AG04450 (cell line): ENCODE measurements at places on chromosomes 6 and 20.
A peak's percentile ranks its signal among the peaks of the same experiment; 100 is the strongest.

DNA sequence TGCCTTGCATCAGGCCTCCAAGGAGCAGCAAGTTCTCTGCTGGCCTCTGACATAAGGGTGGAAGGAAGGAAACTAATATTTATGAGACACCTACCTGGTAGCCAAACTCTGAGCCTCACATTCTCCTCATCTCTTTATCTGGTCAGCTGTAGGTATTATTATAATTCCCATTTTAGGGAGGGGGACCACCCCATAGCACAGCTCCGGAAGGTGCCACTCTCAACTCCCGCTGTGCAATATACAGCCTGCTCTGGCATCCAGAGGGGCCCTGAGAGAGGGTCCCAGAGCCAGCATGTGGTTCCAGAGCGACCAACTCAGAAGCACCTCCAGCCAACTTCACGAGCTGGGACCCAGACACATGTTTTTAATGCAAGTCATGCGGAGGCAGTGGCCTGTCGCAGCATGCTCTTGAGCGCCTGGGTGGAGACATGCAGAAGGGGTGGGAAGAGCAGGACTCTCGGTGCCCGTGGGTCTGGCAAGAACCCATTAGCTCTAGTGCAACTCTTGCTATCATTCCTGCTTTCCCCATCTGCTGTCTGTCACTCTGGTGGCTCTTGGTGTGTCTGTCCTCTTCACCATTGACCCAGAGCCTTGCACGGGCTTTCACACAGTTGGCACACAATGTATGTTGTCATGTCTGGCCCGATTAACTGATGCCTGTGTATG lies 15.0 kb upstream of the MYMX start:
- no peak for DNase-seq

- peak; percentile 39 for DNase-seq
These were observed 7.3 kb upstream of the ULBP2 start for GRCh38 chr6:149934249-149935156.

DNA sequence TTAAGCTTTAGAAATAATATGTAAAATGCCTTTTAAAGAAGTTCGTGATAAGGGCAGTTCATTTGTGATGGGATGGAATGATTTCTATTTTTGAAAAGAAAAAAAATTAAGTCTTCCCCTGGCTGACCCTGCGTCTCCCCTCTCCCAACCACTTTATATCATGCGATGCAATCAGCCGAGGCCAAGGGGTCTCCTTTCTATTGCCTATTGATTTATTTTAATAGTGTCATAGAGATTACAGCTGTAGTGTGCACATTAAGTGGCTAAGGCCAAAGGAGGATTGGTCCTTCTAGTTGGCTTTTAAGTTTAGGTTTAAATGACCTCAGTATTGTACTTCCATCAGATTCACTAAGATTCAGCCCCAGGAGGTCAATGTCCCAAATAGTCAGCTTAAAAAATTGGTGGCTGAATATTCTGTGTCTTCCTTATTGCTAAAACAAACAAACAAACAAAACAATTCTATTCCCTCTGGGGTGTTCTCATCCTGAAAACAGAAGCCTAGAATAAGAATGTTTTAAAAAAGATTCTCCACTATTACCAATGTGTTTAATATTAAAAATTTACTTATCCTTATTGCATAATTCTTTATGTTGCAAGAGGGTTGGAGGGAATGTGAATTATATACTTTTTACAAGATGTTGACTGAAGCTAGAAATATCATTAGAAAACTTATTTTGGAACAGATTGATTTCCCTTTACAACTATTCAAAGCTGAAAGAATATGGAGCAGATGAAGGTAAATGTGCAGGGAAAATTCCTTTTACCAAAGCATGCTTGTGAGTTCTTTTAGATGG lies 359.1 kb downstream of the SAMD5 start:
- DNase-seq = no peak

DNA sequence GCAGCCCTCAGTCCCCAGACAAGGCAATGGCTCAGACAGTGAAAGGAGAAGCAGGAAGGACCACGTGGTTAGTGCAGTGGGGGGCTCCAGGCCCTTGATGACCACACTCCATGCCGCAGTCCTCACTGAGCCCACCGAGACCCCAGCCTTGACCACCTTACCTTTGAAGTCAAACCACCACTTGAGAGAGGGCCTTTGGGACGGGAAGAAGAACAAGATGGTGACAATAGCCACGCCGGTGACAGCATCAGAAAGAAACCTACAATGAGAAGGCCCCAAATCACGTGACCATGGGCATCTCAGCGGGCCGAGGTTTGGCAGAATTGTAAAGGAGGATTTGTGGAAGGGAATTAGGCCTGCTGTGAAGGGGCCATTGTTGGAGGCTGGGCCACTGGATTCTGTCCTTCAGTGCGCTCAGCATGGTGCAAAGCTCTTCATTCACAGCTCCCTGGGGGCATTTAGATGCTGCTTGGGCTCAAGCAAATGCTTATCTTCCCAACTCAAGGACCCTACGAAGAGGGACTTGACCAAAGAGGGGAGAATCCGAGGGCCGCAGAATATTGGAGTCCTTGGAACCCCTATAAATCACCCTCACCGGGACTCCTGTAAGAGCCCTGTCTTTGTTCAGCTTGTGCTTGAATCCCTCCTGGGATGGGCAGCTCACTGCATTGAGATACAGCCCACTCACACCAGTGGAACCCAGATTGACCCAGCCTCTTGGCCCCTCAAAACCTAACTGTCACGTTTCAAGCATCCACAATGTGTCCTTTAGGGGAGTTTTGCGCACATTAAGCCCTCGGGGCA lies 33.2 kb upstream of the OCSTAMP start:
- DNase-seq = no peak

DNA sequence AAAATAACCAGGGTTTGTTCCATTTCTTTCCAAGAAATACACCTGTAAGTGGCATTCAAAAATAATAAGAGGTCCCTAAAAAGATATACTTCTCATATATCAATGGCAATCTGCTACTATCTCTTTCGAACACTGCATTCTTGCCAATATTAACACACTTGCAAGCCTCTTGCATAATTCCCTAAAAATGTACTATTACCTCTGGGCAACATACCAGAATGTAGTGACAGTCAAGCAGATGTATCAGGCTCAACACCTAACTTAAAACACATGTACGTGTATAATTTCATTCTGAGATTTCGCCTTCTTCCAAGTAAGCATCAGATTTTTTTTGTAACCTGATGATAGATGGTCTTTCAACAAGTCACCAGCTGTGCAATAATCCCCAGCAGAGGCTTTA lies 3.4 kb downstream of the CBLN4 start:
- no peak for DNase-seq

GRCh38 chr6:63643862-63644261 lies 8.3 kb downstream of the PHF3 start:
- DNase-seq = no peak

- DNase-seq = no peak
These were observed 139.3 kb upstream of the FOXA2 start for GRCh38 chr20:22723659-22724058.

DNA sequence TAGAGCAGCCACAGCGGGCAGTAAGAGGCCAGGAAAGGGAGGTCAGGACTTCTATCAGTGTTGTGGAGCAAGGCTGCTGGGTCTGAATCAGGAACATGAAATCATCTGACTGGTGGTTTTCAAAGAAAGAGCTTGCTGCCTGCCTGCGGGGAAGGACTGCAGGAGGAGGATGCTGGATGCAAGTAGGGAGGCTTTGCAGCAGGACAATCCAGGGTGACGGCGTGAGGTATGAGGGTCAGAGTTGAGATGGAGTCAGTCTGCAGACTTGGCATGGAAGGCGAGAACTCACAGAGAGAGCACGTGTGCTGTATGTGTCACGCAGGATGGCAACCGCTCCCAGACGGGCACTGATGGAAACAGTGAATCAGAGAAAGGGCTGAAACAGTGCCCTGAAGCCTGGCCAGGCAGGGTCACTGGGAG lies 59.2 kb upstream of the CD93 start:
- no peak for DNase-seq

- DNase-seq = no peak
These were observed 10.6 kb downstream of the PFDN4 start for GRCh38 chr20:54218470-54218869.

DNA sequence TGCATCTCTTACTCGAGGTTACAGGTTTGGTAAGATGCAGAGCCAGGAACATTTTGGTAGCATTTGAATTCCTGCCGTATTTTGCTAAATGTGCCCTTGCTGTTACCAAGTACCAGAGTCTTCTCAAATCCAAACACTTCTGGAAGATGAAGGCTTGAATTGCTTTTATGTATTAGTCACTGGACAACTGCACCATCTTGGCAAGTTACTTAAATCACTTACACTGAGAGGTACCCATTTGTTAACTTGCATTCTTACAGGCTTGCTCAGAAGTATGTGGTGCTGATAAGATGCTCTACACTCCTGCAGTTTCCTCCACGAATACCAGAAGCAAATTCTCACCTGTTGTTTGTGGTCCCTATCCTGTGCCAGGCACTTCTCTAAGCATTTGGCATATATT lies 12.7 kb downstream of the IL22RA2 start:
- no peak for DNase-seq

DNA sequence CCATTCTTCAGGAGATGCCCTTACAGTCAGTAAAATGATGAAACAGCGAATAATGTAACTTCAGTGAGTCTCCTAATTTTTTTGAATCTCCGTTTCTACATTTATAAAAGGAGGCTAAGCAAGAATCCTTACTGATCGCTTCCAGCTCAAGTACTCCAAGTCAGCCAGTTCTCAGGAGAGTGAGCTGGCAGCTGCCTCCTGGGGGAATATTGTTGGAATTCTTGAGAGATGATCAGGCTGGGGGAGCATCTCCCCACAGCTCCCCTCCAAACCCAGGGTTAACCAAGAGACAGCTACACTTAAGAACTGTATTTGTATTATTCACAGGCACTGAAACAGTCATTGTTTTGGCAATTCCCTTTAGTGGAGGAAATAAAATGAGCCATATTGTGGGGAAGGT lies 89.1 kb upstream of the PCSK2 start:
- no peak for DNase-seq

GRCh38 chr20:58377017-58377416 lies 12.0 kb upstream of the VAPB start:
- DNase-seq = no peak

GRCh38 chr20:16262594-16262993 lies 310.7 kb downstream of the KIF16B start:
- DNase-seq = no peak

DNA sequence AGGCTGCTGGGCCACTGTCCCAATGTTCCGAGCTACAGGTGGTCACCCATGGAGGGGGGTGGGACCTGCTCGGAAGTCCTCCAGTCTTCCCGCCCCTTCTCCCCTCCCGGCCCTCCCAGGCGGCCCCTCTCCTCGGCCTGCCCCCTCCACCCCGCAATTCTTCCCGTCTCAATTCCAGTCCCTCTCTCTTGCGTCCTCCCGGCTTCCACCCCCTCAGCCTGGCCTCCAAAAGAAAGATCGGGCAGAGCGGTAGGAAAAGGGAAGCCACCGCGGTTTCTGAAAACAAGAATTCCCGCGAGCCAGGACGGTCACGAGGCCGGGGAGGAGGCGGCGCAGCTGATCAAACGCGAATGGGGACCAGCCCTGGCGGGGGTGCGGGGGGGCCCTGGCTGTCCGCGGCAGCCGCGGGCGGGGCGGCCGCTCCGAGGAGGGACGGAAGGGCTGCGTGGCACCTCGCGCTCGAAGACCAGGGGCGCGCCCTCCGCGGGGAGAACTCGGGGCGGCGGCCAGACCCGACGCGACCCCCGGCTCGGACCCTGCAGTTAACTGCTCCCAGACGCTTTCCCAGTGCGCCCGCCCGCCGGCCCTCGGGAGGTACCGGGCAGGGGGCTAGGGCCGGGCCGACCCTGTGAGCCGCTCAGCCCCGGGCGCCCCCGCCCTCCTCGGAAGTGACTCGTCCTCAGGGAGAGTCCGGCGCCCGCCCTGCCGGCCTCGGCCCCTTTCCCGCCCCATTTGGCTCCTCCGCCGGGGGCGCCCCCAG lies 1.0 kb downstream of the PXDC1 start:
- no peak for DNase-seq

- peak; percentile 36 for DNase-seq
These were observed 113.5 kb downstream of the JARID2 start for GRCh38 chr6:15359335-15359862.

DNA sequence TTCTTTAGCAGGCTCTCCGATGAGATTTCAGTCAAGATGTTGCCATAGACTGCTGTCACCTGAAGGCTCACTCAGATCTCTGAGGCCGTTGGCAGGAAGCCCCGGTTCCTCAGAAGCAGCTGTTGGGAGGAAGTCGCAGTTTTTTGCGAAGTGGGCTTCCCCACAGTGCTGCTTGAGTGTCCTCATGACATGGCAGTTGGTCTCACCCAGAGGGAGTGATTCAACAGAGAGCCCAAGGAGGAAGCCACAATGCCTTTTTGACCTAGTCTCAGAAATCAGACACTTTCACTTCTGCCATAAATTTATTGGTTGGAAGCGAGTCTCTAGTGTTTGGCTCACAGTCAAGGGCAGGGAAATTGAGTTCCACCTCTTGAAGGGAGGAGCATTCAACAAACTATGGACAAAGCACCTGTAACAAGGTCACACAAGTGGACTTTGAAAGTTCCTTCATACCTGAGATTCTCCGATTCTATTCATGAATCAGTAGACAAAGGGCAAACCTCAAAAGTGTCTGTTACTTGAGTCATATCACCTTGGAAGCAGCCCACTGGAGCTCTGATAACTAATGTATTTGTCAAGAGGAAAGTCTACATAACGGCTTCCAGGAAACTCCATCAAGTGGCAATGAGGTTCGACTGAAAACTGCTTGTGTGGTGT lies 208.3 kb downstream of the TASP1 start:
- DNase-seq = no peak

- DNase-seq = no peak
These were observed 50.1 kb upstream of the EDN3 start for GRCh38 chr20:59250293-59250692.

DNA sequence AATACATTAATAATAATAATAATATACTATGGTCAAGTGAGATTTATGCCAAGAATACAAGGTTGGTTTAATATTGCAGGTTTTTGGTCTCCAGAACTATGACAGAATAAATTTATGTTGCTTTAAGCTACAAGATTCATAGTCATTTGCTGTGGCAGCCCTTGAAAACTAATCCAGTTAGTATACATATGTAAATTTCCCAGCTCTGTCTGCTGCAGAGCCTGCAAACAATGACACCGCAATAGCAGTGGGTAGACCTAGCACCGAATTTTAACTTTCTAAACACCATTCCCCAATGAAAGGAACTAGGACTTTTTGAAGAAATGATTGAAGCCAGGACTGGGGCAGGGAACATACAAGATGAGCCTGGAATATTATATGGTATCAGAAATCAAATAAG lies 647.7 kb upstream of the NRSN1 start:
- DNase-seq = no peak

DNA sequence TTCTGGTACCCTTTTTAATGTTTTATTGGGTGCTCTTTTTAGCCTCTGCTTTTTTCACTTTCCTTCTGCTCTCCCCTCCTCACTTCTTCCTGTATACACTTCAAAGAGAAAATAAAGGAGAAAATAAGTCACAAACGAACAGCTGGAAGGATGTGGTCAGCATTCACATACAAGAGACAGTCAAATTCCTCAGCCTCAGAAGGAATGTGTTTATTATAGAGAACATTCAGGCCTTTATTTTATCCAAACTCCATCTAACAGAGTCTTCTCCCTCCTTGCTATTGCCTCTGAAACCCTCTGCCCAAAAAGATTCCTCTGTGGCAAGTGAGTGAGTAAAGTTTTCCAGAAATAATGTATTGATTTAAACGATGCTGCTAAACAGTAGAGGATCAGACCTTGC lies 490.4 kb downstream of the FRK start:
- DNase-seq = peak; percentile 13
